HCT116 (cell line): ENCODE measurements at places on chromosomes 12 and 14. TPM values are rescaled to one million over a fixed set of nuclear protein-coding genes. Genes with fewer than 3 reads are reported as not detected.
A peak's percentile ranks its signal among the peaks of the same experiment; 100 is the strongest.

DNA sequence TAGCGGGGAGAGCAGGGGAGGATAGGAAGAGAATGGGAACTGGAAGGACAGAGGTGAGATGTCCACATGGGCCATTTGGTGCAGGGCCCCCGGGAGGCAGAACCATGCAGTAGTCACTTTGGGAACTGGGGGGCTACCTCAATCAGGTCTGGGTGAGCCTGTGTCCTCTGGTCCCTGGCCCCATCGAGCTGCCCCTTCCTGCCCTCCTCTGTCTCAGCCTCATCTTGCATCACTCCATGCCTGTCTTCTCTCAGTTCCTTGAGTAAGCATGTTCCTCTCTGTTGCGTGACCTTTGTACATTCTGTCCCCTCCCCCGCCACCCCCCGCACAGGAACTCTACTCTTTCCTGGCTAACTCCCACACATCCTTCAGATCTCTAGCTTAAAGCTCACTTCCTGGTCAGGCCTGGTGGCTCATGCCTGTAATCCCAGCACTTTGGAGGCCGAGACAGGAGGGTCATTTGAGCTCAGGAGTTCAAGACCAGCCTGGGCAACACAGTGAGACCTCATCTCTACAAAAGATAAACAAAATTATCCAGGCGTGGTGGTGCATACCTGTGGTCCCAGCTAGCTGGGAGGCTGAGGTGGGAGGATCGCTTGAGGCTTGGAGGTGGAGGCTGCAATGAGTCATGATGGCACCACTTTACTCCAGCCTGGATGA lies 23.2 kb downstream of the FOS start:
- DNase-seq: no peak

- DNase-seq: no peak
Measured at GRCh38 chr14:95452176-95452892, 64.1 kb downstream of the SYNE3 start.

DNA sequence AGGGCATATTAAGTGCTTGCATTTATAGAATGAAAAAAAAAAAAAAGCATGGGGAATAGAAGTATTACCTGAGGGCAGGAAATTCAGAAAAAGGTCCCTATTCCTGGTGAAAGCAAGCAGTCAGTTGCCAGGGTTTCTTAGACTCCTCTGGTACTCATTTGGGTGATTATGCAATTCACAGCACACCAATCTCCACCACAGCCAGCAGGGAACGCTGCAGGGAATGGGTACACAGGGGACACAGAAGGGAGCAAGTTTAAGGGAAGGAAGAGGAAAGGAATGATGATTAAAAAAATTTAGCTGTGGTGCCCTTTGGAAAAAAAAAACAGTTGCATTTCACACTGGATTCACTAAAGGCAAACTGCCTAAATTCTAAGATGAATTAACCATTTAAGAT lies 14.2 kb downstream of the BLTP3B start:
- no peak for DNase-seq

DNA sequence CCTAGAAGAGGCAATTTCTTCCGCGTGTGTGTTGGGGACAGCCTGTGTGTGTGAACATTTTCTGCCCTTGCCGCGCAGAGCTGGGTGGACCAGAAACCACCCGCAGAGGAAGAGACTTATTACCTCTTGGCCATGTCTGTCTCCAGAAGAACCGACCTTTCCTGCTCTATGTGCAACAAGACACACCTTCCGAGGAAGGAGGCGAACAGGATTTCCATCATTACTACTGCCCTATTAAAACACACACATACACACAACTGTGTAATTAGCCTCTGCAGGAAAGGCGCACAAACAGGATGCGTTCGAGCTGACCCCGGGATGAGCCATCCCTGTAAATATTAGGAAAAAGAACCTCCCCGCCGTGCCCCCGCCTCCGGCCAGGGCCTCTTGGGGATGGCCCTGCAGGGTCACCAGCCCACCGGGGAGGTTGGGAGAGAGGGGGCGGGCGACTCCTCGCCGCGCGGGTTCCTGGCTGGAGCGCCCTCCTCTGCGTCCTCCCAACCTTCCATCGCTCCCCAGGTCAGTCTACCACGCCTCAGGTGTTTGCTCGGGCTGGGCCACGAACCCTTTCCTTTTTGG lies 484 bp upstream of the PRKCH start:
- no peak for DNase-seq

DNA sequence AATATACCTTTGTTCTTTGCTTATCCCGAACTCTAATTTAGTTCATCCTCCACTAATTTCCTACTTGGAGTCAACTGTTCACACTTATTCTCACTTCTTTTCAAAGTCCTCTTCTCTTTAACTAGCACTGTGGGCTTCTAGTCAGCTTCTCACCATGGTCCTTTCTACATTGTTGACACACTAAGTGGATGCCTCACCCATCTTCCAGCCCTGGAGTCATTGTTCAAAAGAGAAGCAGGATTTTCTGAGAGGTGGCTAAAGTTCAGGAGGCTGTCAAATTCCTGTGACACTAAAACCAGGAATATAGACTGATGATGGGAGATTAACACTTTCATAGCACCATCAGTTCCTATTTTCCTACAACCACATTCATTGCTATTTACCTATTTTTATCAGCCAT lies 99.3 kb downstream of the PHLDA1 start:
- DNase-seq: no peak

DNA sequence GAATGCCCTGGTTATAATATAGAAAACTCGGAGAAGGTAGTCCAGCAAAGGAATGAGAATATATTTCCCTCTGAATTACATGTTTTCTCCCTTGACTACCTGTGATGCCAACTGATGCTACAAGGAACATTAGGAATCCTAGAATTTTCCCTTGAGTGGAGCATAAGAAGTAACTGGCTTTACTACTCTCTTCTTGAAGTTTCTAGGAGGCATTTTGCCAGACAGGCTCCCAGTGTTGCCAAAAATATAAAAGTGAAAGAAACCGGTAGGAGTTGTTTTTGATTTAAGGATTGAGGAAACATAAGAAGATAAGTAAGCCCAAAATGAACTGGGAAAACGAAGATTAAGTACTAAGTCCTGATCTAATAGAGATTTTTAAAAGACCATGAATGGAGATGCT lies 693.4 kb downstream of the NOVA1 start:
- DNase-seq: no peak

DNA sequence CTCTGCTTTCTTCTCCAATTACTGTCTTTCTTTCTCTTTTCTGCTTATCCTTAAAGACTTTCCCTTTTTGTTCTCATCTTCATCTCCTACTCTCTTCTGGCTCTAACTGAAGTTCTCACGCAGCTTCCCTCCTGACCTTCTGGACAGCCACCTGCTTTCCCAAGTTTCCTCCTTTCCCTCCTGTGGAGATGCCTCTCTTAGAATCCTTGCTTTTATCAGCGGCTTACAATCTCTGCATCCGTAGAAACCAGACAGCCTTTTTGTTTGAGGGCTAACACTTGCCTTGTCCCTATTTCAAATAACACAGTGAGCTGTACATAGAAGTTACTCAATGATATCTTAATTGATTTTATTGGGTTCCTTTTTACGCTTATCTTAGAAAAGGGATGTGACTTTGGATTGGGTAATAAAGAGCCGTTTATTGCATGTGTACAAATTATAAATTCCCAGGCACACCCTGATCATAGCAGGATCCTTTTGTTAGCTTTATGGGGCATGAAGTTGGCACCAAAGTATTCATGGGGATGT lies 2.1 kb upstream of the LGALS3 start:
- no peak for DNase-seq

- DNase-seq: no peak
Measured at GRCh38 chr12:27979145-27979544, 6.6 kb upstream of the PTHLH start.

DNA sequence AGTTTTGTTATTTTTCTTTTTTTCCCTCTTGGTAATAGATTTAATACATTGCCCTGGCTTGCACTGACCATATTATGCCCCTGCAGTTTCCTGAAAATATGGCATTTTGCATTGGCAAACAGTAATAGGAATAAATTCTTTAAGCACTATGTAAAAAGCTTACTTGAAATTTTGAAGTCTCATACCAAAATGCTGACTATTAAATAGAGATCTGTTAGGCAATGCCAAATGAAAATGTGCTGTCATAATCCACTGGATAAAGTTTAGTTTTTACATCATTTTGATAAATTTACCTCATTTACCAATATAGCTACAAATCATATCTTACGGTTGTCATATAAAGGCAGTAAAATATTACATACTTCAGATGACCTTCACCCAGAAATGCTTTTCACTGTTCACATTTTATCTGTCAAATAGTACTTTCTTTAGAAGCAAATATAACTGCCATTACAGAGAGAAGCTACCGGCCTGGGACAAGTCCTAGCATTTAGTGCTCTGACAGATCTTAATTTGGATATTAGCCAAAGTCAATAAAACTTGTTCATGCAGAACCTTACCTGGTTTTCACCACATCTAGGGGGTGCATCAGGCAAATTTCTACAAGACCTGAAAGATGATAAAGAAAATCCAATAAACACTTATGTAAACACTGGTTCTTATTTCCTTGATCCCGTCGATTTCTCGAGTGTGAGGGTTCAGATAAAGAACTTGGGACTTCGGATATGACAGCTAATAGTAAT lies 212.9 kb downstream of the PAX9 start:
- no peak for DNase-seq

- DNase-seq: no peak
Measured at GRCh38 chr12:60137513-60137912, 541.7 kb downstream of the SLC16A7 start.

DNA sequence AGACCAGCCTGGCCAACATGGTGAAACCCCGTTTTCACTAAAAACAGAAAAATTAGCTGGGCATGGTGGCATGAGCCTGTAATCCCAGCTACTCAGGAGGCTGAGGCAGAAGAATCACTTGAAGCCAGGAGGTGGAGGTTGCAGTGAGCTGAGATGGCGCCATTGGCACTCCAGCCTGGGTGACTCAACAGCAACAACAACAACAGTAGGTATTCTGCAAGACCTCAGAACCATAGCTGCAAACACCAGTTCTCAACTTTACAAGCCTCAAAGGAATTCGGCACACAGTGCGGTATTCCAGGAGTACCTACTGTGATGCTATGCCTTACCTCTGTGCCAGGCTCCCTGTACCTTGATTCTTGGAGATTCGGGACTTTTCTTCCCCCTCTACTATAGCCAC lies 15.8 kb downstream of the FOXN3 start:
- no peak for DNase-seq

DNA sequence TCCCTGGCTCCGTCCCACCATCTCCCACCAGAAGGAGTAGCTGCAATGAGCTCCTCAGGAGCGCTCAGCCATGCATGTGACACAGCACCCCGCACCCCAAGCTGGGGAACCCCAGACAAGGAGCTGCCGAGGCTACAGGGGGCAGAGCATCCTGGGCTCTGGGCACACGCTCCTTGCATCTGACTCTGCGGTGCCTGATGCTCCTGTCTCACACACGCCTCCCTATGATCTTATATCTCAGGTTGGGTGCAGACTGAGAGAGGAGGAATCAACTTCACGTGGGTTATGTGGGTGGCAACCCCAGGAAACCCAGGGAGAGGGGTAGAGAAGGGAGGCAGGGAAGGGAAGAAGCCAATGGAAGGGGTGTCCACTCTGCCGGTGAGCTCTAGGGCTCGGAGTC lies 60.0 kb downstream of the CCNK start:
- DNase-seq: no peak

DNA sequence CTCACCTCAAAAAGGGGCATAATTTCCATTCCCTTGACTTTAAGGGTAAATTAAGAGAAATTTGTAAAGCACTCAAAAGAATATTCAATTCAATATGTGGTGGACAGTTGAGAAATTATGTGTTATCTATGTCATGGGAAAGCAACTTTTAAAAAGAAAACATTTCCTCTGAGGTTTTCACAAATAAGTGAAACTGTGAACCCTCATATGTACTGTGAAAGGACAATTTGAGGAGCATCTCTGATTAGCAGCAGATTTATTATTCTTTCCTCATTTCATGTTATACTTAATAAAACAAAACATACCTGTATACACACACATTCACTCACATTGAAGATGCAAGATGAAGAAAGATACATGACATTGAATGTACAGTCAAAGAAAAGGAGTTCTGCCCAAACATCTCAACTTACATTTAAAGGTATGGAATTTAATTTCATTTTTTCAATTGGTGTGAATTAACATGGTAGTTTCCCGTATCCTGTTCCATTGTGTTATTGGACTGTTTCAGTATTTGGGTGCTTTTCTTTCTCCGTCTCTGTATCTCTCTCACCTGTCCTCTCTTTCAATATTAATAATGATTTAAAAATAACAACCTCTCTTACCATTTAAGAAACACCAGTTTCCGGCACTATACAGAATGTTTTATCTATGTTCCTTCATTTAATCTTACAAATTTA lies at the start of gene KLRF1:
KLRF1 (plus strand) TSS at position 273 of the 680 bp plus-strand sequence; CDS start at position 337, 64 bp downstream.
- no peak for DNase-seq

DNA sequence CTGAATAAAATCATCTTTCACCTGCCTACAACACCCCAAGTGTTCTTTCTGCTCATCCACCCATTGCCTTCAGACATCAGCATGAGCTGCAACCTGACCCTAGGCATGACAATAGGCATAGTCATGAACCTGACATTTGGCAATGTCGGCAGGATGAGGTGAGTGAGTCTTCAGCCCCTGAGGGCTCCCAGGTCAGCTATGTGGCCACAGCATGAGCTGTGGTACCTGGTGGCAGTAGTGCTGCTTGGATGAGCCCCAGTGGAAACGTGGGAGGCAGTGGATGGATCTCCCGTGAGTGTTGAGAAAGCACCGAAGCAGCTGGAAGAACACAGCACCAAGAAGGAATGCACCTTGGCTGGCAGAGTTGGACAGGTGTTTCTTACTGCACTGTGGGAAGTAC lies 334.8 kb upstream of the FAR2 start:
- no peak for DNase-seq

- DNase-seq: no peak
Measured at GRCh38 chr12:30823764-30824163, 69.0 kb upstream of the CAPRIN2 start.

GRCh38 chr14:55454264-55455002 lies 14.0 kb upstream of the TBPL2 start:
- peak; percentile 83 for DNase-seq

GRCh38 chr12:2507814-2508213 lies 287.0 kb upstream of the FKBP4 start:
- no peak for DNase-seq

DNA sequence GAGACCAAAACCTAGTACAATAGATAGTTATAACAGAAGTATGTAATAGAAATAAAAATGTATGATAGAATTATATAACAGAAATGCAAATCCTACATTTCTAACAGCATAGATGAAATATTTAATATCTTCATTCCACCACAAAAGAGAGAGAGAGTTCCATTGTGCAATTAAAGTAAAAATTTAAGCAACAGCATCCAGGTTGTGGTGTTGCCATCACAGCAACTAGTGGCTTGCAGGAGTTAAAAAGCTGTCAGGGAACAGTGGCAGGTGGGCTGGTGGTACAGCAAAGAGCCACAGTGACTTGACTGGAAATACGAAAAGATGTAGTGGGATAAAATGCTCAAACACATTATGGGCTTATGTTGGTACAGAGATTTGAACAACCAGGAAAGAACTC lies 57.1 kb upstream of the MDM1 start:
- no peak for DNase-seq

GRCh38 chr12:85516667-85517325 lies 236.8 kb downstream of the ALX1 start:
- DNase-seq: no peak

GRCh38 chr14:21455592-21455911 lies 371 bp downstream of the CHD8 start:
- no peak for DNase-seq

TRPV4 gene
- total RNA-seq: 0.54 TPM

BMAL2 gene
- 21.5 TPM for total RNA-seq

PKP2 gene
- total RNA-seq: 21.5 TPM

METTL3 gene
- total RNA-seq: 62.3 TPM

ITPK1 gene
- total RNA-seq: 70.2 TPM

ART4 gene
- not detected for total RNA-seq

LRRC43 gene
- total RNA-seq: not detected

E2F7 gene
- total RNA-seq: 19.5 TPM

BEST3 gene
- 0.54 TPM for total RNA-seq

ST8SIA1 gene
- total RNA-seq: not detected

DBX2 gene
- not detected for total RNA-seq
